ENCODE measurements at places on chromosomes 6 and 20. TPM values are rescaled to one million over a fixed set of nuclear protein-coding genes. Genes with fewer than 3 reads are reported as not detected.

DNA sequence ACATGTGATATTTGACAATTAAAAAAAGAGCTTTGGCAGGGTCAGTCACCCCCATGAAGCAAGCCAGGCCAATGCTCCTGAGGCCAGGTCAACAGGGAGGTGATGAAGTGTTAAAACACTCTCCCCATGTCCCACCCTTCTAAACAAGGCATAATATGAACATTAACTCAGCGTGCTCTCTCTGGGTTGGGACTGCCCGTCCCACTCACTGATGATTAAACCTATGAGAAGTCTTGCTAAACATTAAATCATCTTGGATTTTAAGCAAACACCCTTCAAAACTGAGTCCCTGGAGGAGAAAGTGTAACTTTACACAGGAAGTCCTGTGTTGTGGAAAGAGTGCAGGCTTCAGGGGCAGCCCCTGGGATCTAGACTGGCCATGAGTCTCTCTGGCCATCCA lies 558.5 kb downstream of the CD83 start:
- H3K36me3 ChIP-seq: no peaks in the 10 kb centered on the region
- H3K27ac ChIP-seq: no peak overlapping the region
- H3K27me3 ChIP-seq: no peaks in the 10 kb centered on the region
- peaks cover 1% of the 10 kb centered on the region for H3K4me1 ChIP-seq

DNA sequence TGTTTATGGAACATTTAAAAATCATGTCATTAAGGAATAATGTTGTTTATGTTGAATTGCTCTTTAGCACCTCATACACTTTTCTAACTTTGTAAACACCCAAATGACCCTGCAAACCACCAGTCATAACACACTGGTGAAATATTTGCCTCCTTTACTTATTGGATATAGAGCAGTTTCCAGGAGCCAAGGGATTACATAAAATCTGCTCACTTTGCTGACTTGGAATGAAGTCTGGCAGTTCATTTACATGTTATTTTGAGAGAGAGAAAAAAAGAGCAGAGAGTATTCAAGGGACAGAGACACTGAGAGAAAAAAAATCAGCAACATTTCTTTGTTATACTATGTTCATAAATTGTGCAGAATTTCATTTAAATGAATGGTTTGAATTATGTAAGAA lies 46.6 kb upstream of the DEFB112 start:
- no peaks in the 10 kb centered on the region for H3K36me3 ChIP-seq
- no peak for DNase-seq
- H3K4me3 ChIP-seq: no peak overlapping the region
- no peaks in the 10 kb centered on the region for H3K27me3 ChIP-seq
- H3K4me1 ChIP-seq: no peaks in the 10 kb centered on the region

GRCh38 chr20:25465243-25466135 lies 58.0 kb downstream of the GINS1 start:
- no peak overlapping the region for H3K4me3 ChIP-seq
- H3K27me3 ChIP-seq: peaks cover 34% of the 10 kb centered on the region
- no peak overlapping the region for H3K27ac ChIP-seq

- no peak for DNase-seq
- H3K4me3 ChIP-seq: no peak overlapping the region
- no peaks in the 10 kb centered on the region for H3K27me3 ChIP-seq
- no peaks in the 10 kb centered on the region for H3K36me3 ChIP-seq
- H3K4me1 ChIP-seq: no peaks in the 10 kb centered on the region
Measured at GRCh38 chr6:46808806-46809205, 15.6 kb downstream of the MEP1A start.

GRCh38 chr6:166204852-166205650 lies 37.4 kb upstream of the TBXT start:
- H3K4me3 ChIP-seq: no peak overlapping the region
- no peaks in the 10 kb centered on the region for H3K36me3 ChIP-seq
- DNase-seq: no peak
- H3K27me3 ChIP-seq: peaks cover 33% of the 10 kb centered on the region

GRCh38 chr6:152625213-152625612 lies 11.9 kb downstream of the SYNE1 start:
- no peak overlapping the region for H3K4me3 ChIP-seq
- no peak overlapping the region for H3K27ac ChIP-seq

DNA sequence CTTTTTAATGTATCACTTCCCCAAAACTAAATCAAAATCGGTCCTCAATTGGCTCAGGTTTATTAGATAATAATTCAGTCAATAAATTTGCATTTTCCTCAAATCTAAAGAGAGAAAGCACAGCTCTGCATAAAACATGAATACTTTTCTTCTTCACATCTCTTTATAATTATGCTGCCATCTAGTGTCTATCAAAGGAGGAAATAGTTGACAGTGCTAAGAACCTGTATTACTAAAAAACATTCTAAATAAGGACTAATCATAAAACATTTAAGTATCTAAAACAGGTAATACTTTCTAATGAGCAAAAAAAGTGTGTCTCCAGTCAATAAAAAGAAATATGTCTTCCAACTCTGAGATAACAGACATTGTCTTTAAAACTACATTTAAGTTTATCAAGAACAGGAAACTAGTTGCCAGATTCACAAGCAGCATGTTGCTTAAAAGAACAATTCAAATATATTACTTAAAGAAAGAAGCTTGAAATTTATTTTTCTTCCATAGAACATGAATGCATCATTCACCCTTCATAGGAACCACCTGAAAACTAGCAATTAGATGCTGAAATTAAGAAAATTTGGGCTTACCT lies 56.5 kb upstream of the DST start:
- H3K36me3 ChIP-seq: no peaks in the 10 kb centered on the region
- no peak overlapping the region for H3K4me3 ChIP-seq
- no peak for DNase-seq
- no peaks in the 10 kb centered on the region for H3K4me1 ChIP-seq

DNA sequence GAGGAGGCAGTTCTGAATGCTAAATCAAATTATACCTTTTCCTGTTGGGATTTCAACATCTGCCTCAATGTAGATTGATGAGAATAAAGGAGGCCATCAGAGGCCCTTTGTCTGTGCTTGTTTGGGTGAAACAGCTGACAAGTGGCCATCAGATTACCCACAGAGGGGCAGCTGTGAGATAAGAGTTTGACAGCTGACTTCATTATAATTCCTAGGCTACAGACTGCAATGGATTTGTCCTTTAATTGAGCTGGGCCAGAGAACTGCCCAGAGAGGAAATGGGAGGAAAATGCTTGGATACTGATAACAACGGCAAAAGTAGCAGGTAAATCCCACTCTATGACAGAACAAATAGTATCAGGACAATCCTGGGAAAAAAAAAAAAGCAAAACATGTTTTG lies 649.4 kb downstream of the HDGFL1 start:
- no peak overlapping the region for H3K4me3 ChIP-seq
- DNase-seq: no peak
- H3K36me3 ChIP-seq: no peaks in the 10 kb centered on the region

DNA sequence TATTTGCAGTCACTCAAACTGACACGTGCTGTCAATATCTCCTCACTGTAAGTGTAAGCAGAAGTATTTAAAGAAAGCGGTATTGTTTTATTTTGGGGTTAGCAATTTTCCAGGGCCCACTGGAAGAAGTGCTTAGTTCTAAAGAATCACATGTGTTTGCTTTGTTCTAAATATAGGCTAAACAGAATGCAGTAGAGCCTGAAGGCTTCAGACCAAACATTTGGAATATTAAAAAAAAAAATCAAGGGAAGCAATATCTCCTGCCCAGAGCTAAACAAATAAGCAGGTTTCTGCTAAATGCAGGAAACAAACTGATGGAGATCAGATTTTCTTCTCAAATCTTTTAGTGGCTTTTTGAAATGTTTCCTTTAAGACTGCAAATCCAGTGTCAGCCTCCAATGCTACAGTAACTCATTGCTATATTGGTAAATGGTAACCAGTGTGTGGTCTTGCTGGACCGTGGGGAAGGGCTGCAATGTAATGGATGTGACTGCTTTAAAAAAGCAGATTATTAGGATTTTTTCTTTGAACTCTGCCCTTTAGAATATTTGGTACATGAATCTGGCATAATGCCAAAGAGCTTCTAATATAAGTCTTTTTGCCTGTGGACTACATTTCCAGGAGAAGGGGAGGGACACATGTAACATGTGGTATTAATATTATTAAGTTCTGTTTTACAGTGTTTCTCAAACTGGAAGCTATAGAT lies 317.1 kb upstream of the FERMT1 start:
- H3K27ac ChIP-seq: no peak overlapping the region
- no peak for DNase-seq
- H3K4me3 ChIP-seq: no peak overlapping the region
- no peaks in the 10 kb centered on the region for H3K4me1 ChIP-seq
- H3K27me3 ChIP-seq: no peaks in the 10 kb centered on the region

- H3K4me1 ChIP-seq: no peaks in the 10 kb centered on the region
- H3K27ac ChIP-seq: no peak overlapping the region
- no peaks in the 10 kb centered on the region for H3K36me3 ChIP-seq
Measured at GRCh38 chr6:56374841-56375369, 127.5 kb upstream of the COL21A1 start.

DNA sequence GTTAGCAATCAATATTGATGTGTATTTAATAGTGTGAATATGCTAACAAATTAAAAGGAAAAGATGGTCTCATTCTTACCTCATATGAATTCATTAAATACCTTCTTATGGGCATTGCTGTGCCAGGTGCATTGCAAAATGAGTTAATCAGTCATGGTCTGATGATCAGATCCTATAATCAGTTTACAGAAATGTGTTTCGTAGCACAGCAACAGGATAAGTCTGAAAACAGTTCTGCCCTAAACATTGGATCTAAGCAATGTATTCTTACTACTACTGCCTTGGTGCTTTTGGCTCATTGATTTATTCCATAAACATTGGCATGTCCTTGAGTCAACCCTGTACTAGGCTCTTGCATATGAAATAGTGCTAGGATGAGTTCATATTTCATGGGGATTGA lies 417.0 kb upstream of the JAG1 start:
- no peaks in the 10 kb centered on the region for H3K27me3 ChIP-seq
- no peaks in the 10 kb centered on the region for H3K36me3 ChIP-seq
- no peaks in the 10 kb centered on the region for H3K4me1 ChIP-seq
- H3K4me3 ChIP-seq: no peak overlapping the region

DNA sequence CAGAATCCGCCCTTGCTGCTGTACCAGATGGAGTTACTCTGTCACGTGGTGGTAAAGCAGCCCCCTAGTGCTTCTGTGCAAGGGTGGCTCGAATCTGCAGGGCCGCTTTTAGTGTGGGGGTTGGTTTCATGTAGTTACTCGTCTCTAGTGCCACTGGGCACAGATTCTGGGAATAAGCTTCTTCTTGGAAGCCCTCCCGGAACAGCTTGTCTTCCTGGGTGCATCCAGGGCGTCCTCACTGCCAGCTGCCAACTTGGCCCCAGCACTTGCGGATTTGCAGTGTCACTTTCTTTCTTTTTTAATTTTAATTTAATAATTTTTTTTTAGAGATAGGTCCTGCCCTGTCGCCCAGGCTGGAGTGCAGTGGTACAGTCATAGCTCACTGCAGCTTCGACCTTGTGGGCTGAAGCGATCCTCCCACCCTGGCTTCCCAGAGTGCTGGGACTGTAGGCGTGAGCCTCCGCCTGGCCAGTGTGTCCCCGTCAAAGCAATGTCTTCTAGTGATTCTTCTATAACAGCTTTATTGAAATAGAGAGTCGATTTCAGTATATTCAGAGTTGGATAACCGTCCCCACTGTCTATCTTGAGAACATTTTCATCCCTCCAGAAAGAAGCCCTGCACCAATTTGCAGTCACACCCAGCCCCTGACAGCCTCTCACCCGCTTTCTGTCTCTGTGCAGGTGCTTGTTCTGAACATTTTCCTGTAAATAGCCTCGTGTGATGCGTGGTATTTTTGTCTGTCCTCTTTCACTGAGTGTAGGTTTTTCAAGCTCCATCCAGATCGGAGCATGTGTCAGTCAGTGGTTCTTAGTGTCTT lies 25.9 kb downstream of the PYGB start:
- H3K4me3 ChIP-seq: no peak overlapping the region
- H3K4me1 ChIP-seq: no peaks in the 10 kb centered on the region
- no peak for DNase-seq
- H3K36me3 ChIP-seq: peaks cover 15% of the 10 kb centered on the region
- no peaks in the 10 kb centered on the region for H3K27me3 ChIP-seq

DNA sequence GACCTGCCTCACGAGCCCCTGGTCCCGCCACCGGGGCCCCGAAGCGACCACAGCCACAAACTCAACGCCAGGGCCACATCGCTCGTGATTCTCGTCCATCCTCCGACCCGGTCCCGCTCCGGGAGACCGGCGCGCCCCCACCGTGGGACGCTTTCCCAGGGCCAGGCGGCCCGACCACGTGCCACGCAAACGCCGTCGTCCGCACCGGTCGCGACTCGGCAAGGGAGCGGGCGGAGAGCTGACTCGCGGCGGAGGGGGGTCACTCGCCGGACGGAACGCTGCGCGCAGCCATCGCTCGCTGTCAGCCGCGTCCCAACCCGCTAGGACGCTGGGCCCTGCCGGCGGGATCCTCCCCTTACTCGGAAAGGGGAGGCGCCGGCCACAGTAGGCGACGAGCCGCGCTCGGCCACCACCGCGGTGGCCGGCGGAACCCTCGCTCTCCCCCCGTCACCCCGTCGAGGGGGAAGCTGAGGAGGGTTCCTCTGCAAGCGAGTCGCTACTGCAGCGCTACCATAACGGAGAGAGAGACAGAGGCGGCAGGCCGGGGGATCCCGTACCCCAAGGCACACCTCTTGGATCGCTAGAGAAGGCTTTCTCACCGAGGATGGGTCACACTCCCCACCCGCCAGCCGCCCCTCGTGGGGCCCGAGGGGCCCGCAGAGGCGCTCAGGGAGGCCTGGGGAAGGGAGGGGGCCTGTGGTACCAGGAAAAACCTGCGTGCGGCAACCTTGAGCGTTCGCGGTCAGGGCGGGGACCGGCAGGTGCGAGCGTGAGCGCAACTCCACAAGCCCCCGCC lies 511.8 kb upstream of the ZNF337 start:
- no peaks in the 10 kb centered on the region for H3K27me3 ChIP-seq
- DNase-seq: no peak
- H3K4me1 ChIP-seq: no peaks in the 10 kb centered on the region
- no peaks in the 10 kb centered on the region for H3K36me3 ChIP-seq
- H3K4me3 ChIP-seq: no peak overlapping the region

DNA sequence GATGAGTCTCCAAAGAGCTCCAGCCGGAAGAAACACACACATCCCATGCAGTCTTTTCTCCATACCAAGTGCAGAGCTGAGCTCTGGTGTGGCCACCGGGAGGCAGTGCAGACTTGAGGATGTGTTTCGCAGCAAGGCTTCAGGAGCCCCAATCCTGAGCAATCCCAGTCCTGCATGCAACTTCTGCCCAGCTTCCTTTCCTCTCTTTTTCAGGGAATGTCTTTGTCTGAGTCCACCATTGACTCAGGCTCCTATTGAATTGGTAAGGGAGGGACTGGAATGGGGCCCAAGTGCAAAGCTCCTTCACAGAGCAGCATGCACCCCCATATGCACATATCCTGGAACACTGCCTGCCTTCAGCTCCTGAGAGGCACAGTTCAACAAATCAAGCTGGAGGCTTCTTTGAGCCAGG lies 50.5 kb upstream of the ASIP start:
- H3K27me3 ChIP-seq: 0 out of 3 replicates have a peak, but pooled peaks cover 4% of the 10 kb centered on the region
- no peak overlapping the region for H3K27ac ChIP-seq
- H3K4me1 ChIP-seq: peaks cover 12% of the 10 kb centered on the region
- no peaks in the 10 kb centered on the region for H3K36me3 ChIP-seq
- DNase-seq: peak; percentile 61
- H3K4me3 ChIP-seq: no peak overlapping the region

OOEP gene
- not detected for total RNA-seq

CST2 gene
- total RNA-seq: not detected

TDRD6 gene
- total RNA-seq: 0.11 TPM

BCAS1 gene
- 0.93 TPM for total RNA-seq

TRIM38 gene
- 6.3 TPM for total RNA-seq

FNDC1 gene
- not detected for total RNA-seq

BPI gene
- total RNA-seq: not detected

OR2H1 gene
- total RNA-seq: not detected

BFSP1 gene
- 0.40 TPM for total RNA-seq

ARMC12 gene
- 0.35 TPM for total RNA-seq

VPS16 gene
- total RNA-seq: 24.7 TPM

RUNX2 gene
- 0.98 TPM for total RNA-seq

AURKA gene
- 97.4 TPM for total RNA-seq

Measured in K562 (cell line).